GM13977 (cell line): ENCODE measurements at places on chromosomes 3 and 15.

- no peak for DNase-seq
Measured at GRCh38 chr3:159775372-159775961, 213.2 kb upstream of the IL12A start.

DNA sequence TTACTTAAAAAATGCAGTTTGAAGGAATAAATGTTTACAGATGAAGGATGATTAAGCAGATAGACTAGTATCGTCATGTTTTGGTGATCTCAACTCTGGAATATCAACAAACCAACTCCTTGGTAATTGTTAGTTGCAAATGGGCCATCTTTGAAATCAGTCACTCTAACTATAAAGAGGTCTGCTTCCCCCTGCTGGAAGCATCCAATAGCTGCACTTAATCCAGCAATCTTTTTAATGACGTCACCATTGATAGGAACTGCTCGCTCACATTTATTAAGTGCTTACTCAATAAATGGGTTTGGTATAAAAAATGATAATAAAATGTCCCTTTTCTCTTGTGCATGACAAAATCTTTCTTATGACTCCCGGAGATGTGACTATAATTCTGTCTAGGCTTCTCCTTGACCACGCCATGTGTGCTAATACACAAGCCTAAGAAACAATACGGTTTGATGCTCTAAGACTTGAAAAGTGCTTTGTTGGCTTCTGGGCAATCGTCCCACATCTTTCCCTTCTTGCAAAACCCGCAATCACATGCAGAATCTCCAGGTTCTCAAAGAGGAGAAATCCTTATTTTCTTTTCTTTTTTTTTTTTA, 227.6 kb upstream of the POU1F1 start:
- peak; percentile 50 for DNase-seq

GRCh38 chr3:77524946-77525682, 485.2 kb downstream of the ROBO2 start:
- no peak for DNase-seq

DNA sequence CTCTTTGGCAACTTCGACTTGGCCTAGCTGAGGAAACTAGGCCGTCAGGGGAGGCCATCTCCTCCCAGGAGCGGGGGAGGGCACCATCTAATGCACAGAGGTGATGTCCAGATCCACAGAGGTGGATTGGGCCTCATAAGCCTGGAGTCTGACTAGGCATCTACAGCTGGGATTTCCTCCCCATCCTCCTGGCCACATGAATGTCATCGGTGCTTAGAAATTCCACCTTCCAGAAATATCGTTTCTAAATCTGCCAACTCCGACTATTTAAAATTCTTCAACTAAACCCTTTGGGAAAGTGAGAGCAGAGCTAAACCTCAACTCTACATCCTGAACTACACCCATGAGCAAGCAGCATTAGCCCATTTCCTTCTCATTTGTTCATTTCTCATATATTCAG, 118.7 kb downstream of the WNT5A start:
- DNase-seq: no peak

GRCh38 chr3:178455226-178455625, 81.0 kb upstream of the KCNMB2 start:
- DNase-seq: no peak

- no peak for DNase-seq
Measured at GRCh38 chr3:185560676-185561075, 8.3 kb upstream of the LIPH start.

GRCh38 chr3:175554801-175555200, 695.7 kb downstream of the NAALADL2 start:
- no peak for DNase-seq

DNA sequence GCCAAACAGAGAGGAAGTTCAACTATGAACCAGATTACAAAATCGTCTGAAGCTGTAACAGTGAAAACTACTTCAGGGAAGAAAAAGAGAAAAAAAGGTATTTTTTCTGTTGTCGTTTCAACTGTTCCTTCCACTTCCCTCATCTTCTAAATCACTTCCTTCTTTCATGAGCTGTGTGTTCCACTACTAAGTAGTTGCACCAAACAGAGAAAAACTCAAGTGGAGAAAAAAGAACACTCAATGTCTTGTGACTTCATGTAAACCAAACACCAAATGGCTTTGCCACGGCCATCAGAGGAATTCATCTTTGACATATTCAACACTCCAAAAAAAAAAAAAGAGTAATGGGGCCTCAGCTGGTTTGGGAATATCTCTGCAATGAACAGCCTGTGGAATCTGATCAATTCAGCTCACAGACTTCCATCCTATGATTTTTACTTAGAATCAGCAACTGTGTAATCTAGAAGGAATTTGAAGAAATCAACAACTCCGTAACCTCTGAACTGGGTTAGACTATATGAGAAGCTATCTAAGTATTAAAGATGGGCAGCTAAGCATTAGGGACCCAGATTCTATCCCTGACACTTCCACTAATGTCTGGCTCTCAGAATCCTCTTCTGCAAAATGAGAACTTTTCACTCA, 47.5 kb upstream of the RNF7 start:
- DNase-seq: no peak

- no peak for DNase-seq
Measured at GRCh38 chr15:66188464-66188863, 65.1 kb downstream of the MEGF11 start.

- DNase-seq: no peak
Measured at GRCh38 chr3:120828796-120829195, 79.2 kb upstream of the STXBP5L start.

DNA sequence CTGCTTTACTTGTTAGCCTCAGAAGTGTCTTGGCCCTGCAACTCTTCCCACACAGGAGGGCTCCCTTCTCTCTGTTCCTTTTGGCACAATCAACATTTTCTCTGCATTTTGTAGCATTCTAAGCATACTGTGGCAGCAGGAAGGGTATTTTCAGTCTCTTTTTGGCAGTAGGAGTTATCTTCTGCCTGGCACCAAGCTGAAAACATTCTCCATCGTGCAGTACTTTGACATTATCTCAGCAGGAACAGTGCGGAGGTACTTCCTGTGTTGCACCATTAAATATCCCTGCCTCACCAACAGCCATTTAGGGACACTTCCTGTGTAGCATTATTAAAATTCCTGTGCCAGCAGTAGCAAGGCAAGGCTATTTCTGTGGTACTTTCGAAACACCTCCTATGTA, 233.2 kb upstream of the SEMA6D start:
- no peak for DNase-seq
